ENCODE measurements at places on chromosomes 12 and 14.

GRCh38 chr14:89351516-89352404 lies 65.3 kb downstream of the FOXN3 start:
- DNase-seq, result no peak

- DNase-seq, result no peak
These were observed 66.4 kb upstream of the BDKRB2 start for GRCh38 chr14:96138241-96138640.

- no peak for DNase-seq
These were observed 142.3 kb downstream of the ADGRD1 start for GRCh38 chr12:131095826-131096680.

DNA sequence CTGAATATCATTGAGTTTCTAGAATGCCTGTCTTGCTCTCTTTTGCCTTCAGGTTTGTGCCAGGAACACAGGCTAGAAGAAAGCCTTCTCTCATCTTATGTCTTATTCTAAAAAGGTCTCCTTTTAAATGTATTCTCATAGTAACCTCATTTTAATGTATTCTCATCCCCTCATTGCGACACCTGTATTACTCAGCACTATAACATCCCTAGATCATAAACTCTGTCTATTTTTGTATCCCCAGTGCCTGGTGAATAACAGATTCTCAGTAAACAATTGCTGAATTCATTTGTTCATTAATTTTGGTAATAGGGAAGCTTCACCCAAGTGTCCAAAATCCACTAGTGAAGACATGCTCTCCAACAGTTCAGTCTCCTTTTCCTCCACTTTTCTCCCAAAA lies 8.8 kb upstream of the LRRK2 start:
- DNase-seq, result no peak

- no peak for DNase-seq
These were observed 2.7 kb downstream of the KMT2D start for GRCh38 chr12:49057888-49058287.

GRCh38 chr14:91372671-91373495 lies 44.7 kb downstream of the CCDC88C start:
- no peak for DNase-seq

- DNase-seq, result no peak
These were observed 12.0 kb downstream of the CATSPERB start for GRCh38 chr14:91719839-91720238.

- DNase-seq, result no peak
These were observed 154.3 kb downstream of the BCL11B start for GRCh38 chr14:99117671-99118045.

DNA sequence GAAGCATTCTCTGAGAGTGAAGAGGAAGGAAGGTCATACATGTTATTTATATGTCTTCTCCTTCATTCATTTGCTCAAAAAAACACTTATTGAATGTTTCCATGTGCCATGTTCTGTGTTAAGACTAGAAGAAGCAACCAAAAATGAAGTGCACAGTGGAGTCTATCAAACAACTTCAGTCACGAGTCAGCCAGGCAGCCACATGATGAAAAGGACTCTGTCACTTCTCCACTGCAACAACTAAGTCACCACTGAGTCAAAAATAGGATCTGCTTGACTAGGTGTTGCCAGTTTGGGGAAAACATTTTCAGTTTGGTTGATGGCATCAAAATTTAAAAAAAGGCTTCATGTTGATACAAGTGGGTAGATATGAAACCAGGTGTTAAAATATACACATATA lies 142.5 kb downstream of the PDE3A start:
- no peak for DNase-seq

- DNase-seq, result no peak
These were observed 36.7 kb downstream of the CHST11 start for GRCh38 chr12:104493496-104493895.

GRCh38 chr12:103680591-103681141 lies 93.6 kb downstream of the STAB2 start:
- no peak for DNase-seq

DNA sequence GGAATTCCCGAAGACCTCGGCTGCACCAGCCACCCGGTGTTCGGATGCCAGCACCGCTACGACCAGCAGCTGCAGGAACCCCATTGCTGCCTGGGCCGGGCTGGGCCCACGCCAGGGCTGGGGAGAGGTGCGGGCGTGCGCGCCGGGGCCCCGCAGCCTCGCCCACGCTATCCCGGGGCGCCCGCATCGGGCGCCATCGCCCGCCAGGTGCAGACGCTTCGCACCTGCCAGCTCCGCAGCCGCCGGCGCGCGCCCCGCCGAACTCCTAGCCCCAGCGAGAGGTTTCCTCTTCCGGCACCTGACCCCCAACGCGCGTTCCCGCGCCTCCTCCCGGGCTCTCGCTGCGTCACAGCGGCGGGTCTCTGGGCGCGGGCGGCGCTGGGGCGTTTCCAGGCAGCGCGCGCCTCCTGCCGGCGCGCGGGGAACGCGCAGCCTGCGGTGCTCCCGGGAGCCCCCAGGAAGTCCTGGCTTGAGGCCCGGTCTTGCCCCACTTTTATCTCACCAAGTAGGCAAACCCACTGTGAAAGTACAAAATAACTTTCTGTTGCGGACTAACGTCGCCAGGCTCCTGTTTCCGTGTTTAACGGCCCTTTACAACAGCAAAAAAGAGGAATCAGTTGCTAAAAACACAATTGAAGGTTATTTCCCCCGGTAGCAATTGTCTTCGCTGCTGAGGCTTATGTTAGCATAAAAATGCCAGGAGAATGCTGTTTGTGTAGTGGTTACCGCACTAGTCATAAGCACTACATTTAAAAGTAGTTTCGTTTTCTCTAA lies at the start of gene TM7SF3:
Gene TM7SF3 (minus strand): TSS at position 300 of the 774 bp plus-strand sequence. CDS start 216 bp downstream, at position 84.
- DNase-seq, result peak; percentile 89

- no peak for DNase-seq
These were observed 56.4 kb downstream of the PTGER2 start for GRCh38 chr14:52370406-52370935.

DNA sequence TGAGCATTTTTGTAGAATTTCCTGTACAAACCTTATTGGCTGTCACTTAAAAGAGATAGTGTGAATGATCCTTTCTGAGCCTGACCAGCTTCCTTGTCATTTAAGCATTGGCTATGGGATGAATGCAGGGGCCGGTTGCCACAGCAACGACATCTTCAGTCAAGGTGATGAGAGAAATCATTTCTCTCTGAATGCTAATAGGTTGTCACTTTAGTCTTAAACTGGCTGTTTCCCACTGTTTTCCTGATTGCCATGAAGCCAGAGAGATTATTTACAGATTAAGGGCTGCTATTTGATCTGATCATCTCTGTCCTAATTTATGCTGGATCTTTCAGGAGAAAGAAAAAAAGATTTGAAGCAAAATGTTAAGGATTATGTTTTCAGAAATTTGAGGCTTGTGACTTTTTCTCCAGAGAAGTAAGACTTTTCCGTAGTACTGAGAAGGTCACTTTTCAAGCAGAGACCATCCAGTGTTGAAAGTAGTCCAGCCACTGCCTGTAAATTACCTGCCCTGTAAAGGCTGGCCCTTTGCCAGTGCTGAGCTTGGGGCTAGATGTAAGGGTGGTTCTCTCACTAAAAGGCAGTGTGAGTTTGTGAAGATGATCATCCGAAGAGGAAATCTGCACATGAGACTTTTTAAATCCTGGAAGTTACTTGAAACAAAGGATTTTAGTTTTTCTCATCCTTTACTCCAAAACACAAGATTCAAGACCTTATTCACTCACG lies 235.6 kb downstream of the DACT1 start:
- DNase-seq, result no peak

GRCh38 chr12:25388183-25388582 lies 137.5 kb upstream of the KRAS start:
- no peak for DNase-seq

GRCh38 chr14:92455231-92455630 lies 58.4 kb upstream of the RIN3 start:
- DNase-seq, result no peak

DNA sequence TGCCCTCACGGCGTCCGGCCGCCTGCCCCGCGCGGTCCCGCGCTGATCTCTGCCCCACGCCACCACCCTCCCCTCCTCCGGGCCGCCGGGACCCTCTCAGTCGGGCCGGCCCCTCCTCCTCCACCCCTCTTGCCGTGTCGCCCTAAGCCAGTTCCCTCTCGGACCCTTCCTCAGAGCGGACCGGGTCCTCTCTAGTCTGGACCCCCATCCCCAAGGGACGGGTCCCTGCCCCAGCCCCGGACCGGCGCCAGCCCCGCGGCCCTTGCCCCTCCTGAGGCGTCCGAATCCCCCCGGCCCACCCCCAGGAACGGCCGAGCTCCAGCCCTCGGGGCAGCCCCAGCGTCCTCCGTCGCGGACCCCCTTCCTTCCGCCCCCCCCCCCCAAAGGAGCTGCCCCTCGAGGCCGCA lies 485 bp downstream of the PPP4R4 start:
- no peak for DNase-seq

DNA sequence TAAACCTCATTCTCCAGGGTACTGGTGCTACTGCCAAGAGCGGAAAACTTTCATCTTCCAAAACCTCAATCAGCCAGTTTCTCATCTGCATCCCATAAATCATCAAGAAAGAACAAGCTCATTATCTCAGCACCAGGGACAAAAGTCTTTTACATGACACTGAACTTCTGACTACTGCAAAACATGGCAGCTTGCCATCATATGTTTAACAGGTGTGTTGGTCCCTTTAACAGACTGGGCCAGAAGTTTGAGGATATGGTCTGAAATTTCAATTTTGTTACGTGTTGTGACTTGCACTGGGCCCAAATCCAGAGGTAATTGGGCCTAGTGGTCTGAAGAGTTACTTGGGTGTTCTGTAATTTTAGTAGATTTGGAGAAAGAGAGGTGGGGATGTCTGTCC lies 305.4 kb upstream of the SEL1L start:
- DNase-seq, result no peak
